Activated CD8-positive, alpha-beta T cell treated with anti-CD3 and anti-CD28 coated beads, Interleukin-2, amount 10 ng/mL, durations not matched to agents 7 days and 5 days (primary cell): ENCODE measurements at places on chromosomes 7 and 10. TPM values are rescaled to one million over a fixed set of nuclear protein-coding genes. Genes with fewer than 3 reads are reported as not detected.
A peak's percentile ranks its signal among the peaks of the same experiment; 100 is the strongest.

- no peak for DNase-seq
These were observed 153.3 kb downstream of the LSMEM1 start for GRCh38 chr7:112634107-112634506.

DNA sequence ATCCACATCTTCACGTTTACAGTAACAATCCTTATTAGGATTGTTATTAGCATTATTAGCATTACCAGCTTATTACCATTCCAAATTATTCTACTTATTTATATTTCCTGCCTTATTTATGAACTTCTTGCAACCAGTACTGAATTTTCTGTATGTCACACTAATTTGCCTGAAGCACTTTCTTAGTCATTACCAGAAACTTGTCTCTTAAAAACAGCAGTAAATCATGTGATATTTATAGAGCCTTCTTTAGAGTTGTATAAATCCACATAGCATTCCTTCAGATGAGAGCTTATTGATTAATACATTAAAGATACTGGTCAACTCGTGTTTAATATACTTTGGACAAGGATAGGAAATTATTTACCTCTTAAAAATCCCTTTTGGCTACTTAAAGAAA lies 618.6 kb downstream of the SUGCT start:
- no peak for DNase-seq

The TMEM213 gene
- total RNA-seq = not detected

The DRGX gene
- total RNA-seq = not detected

GRCh38 chr10:1738950-1739349 lies 1.6 kb upstream of the ADARB2 start:
- no peak for DNase-seq

The HOXA3 gene
- total RNA-seq = not detected

The OR2A1 gene
- not detected for total RNA-seq

GRCh38 chr7:55438757-55439525 lies 73.8 kb downstream of the LANCL2 start:
- no peak for DNase-seq

DNA sequence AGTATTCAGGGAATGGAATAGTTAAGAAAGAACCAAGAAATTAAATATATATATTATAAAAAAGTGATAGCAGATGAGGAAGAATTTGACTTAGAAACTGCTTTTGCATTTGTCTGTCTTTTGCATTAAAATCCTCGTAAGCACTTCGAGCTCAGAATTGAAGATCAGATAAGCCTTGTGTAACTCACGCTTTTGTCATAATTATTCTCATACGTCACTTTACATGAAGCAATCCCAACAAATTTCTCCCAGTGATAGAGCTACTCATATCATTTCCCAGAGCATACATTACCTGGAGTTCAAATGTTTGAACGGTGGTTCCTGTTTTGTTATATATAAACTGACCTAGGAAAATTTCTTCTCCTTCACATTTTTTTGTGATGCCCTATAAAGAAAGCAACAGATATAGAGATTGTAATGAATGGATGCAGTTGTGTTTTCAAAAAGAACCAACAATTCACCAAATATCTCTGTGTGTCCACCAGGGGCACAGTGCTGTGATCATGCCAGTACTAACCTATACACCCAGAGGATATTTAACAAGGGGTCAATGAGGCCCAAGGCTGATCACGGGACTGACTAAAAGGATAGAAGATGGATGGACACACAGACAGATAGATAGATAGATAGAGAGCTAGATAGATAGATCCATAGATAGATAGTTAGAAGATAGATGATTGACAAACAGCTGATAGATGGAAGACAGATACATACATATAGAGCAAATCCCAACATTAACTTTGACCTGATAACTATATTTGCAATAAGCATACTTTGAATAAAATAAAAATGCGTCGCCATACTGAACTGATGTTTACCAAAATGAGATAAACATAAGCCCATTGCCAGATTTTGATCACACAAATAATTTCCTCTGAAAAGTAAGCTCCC lies 9.3 kb upstream of the HUS1 start:
- DNase-seq = peak; percentile 37

DNA sequence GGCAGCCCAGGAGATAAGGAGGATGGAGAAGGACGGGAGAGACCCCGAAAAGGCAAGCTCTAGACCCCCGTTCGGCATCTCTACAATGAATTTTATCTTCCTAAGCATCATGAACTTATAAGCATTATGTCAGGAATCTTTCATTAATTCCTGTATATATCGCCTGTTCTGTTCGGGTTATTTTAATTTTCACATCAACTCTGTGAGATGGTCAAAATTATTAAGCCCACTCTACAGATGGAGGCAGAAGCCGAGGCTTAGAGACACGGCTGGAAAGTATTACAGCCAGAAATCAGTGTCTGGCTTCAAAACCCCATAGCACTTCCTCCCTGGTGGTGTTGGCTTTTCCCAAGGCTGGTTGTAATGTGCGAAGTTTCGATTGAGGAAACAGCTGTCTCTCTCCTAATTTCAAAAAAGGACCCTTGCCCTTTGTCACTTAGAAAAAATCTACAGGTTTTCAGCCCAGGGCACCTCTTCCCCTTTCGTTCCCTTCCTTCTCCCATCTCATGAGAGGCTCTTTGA lies 1.5 kb upstream of the GRM8 start:
- DNase-seq = no peak

The TRRAP gene
- total RNA-seq = 61.0 TPM

The GJC3 gene
- 0.21 TPM for total RNA-seq

DNA sequence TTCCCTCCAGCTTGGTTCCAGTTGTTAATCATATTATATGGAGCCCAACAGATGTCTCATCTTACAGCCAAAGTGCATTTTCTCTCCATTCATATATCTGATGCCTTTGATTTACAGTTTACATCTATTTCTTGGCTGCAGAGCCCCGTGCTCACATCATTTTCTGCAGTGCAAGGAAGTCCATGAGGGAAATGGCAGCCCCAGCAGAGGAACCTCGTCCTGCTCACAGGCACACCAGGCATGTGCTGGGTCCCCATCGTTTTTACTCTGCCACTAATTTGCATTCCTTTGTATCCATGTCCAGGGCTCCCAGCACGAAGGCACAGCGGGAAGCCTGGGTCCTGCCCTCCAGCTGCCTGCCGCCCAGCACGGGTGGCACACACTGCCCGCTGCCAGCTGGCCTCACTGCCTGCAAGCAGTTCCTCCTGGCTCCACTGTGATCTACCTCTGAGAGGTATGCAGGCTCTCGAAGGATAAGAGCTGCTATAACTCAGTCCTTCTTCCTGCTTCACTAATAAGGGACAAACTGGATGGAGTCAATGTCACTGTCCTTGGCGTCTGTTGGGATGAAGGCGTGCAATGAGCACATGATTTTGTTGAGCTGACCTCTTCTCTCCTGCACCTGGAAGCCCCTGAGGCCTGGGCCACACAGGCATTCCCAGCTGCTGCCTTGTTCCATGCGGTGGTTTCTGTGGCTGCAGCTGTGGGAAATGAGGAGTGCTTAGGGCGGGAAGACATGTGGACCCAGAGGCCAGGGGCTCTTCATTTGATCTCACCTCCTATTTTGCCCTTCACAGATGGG lies 583.6 kb upstream of the MGMT start:
- no peak for DNase-seq

The MLXIPL gene
- not detected for total RNA-seq

DNA sequence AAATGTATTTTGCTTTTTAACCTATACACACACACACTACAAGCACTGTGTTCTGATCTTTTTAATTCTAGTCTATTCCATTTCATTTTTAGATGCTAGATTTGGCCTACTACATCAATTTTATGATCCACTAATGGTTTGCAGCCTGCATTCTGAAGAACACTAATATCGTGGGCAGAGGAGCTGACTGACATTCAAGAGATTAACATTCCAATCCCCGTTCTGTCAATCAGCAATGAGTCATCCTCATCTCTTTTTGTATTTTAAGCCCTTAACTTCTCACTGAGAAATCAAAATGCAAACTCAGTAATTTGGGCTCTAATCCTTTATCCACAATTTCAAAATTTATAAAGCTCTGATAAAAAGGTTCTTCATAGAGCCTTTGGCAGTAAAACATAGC lies 47.1 kb upstream of the GAD2 start:
- DNase-seq = no peak

The HK1 gene
- 154 TPM for total RNA-seq

GRCh38 chr7:141706239-141707064 lies 1.7 kb upstream of the WEE2 start:
- DNase-seq = no peak

The GCK gene
- not detected for total RNA-seq

GRCh38 chr7:16710651-16711050 lies 42.9 kb upstream of the TSPAN13 start:
- no peak for DNase-seq

The HYAL4 gene
- not detected for total RNA-seq

DNA sequence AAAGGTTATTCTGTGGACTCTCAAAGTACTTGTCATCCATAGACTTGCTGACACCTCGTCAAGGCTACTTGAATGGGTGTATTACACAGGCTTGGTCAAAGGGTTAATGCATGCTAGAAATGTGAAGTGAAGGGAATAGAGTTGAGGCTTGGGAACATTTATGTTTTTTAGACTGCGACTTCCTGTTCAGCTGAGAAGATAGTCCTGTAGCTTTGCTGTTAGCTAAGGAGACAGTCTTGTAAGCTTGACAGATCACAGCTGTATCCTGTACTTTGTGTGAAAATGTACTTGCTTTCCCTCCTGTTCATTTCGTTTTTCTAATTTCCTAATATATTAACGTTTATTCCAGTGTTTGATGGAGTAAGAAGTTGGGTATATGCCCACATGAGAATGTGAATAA lies 52.1 kb downstream of the ADD3 start:
- DNase-seq = no peak

The TRIM73 gene
- 8.2 TPM for total RNA-seq

DNA sequence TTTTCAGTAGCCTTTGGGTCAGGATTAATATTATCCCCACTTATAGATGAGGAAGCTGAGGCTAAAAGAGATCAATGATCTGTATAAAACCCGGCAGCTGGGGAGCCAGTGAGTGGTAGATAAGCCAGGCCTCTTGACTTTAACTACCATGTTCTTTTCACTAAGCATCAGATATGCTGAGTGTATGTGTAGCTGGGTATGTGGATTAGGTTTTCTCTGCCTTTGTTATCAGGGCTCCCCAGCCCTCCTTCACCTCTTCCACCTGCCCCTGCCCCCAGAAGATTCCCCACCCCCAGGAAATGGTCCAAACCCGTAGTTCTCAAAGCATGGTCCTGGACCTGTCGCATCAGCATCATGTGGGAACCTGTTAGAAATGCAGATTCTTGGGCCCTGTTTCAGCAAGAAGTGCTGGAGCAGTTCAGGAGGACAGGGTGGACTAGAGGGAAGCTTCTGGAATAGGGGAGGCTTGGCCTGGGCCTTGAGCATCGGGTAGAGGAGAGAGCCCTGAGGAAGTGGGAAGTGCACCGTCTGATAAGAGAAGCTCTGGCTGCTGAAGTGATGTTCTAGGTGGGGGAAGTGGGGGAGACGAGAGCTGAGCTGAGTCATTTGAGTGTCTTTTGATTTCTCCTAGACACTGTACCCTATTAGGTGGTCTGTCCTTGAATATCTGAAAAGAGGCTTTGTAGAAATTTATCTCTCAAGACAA lies 101.3 kb downstream of the HIF1AN start:
- DNase-seq = no peak

The CALML5 gene
- not detected for total RNA-seq

DNA sequence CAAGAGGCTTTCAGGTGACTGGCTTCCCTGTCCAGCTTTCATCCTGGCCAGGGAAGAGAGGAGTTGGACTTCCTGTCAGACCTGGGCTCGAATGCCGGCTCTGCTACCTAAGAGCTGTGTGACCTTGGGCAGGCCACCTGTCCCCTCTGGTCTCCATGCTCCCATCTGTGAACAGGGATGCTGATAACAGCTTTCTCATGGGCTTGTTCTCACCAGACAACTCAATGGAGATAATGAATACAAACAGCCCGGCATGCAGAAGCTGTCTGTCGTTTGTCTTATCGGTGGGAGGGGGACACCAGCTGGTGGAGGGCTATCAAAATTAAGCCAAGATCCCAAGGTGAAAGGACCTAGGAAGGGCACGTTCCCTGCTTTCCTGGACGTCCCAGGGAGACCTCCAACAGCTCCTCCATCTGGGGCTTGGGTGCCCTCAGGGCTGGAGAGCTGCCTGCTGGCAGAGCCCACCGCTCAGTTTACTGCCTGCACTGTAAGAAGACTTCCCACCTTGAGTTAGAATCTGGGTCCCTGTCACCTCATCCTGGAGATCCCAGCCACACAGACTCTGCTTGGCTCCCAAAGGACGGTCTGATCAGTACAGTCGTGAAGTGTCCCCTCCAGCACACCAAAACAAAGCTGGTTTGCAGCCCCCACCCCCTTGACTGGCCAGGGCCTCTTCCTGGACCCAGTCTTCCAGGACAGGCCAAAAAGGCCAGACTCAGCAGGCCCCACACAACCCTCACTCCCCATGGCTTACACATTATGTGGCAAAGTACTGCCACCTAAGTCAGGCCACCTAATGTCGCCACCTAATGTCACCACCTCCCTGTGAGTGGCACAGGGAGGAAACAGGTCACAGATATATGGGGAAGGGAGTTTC lies 40.9 kb downstream of the PPIF start:
- DNase-seq = no peak

- DNase-seq = no peak
These were observed 153.0 kb downstream of the ATE1 start for GRCh38 chr10:121774813-121775212.

GRCh38 chr10:17120694-17121093 lies 8.9 kb downstream of the CUBN start:
- DNase-seq = no peak

The MICALL2 gene
- total RNA-seq = 1.9 TPM

DNA sequence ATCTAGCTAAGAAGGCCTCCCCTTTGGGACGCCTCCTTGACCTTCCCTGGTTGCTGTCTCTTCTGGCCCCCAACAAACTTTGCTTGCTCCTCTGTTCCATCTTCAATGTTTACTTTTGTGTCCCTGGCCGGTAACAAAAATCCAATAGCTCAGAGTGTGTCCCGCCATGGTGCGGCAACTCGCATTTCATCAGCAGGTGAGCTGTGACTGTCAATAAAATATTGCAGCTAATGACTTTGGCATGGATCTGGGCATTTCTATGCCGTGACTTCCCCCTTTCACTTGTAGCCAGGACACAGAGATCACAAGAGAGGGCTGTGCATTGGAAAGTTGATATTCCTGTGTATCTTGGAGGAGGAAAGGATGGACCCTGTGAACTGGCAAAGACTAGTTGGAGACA lies 317.6 kb downstream of the RPS24 start:
- DNase-seq = no peak

The FAM13C gene
- not detected for total RNA-seq

GRCh38 chr10:63720072-63720537 lies 198.9 kb downstream of the REEP3 start:
- DNase-seq = peak; percentile 65

DNA sequence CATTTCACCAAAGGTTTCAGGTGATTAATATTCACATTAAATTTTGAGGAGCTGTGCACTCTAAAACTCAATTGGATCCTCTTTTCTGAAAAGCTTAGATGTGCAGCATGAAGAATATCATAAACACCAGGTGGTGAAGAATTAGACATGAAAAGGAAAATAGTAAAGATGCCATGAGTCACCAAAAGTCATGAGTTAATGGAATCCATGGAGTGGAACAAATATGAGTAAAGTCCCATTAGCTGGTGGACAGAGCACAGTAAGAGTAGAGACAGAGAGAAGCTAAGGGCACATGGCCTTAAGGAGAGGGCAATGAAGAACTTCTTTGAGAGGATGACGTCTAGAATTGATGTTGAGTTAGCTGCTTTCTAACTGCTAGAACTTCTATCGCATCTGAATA lies 271.6 kb downstream of the CSTF2T start:
- no peak for DNase-seq

GRCh38 chr7:69656077-69656476 lies 57.8 kb downstream of the AUTS2 start:
- no peak for DNase-seq

The AKR1C4 gene
- not detected for total RNA-seq

The ACTL6B gene
- total RNA-seq = not detected
